ELR (cell line): ENCODE measurements at places on chromosomes 2 and 18.
A peak's percentile ranks its signal among the peaks of the same experiment; 100 is the strongest.

GRCh38 chr18:27110319-27110718, 74.8 kb downstream of the CHST9 start:
- no peak for DNase-seq

GRCh38 chr18:33159151-33159550, 281.4 kb downstream of the CCDC178 start:
- no peak for DNase-seq

GRCh38 chr18:6797171-6797570, 67.7 kb downstream of the ARHGAP28 start:
- no peak for DNase-seq

GRCh38 chr2:45851576-45852304, 200.3 kb downstream of the PRKCE start:
- peak; percentile 88 for DNase-seq

- no peak for DNase-seq
Measured at GRCh38 chr18:26286008-26286407, 59.8 kb downstream of the TAF4B start.

DNA sequence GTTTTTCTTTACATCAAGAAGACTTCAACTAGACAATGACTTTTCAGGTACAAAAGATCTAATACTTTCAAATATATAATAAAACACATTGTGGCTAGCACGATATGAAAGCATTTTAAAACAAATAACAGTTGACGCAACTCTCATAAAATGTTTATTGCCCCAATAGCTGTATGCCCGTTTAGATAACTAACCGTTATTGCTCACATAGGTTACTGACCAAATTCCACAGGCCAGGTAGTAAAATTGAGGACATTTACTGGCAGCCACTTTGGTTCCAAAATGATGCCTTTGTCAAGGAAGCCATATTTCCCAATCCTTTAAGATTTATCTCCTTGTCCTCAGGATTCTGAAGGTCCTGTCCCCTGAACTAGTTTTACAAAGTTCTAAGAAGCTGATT, 2.9 kb upstream of the REG1B start:
- no peak for DNase-seq

DNA sequence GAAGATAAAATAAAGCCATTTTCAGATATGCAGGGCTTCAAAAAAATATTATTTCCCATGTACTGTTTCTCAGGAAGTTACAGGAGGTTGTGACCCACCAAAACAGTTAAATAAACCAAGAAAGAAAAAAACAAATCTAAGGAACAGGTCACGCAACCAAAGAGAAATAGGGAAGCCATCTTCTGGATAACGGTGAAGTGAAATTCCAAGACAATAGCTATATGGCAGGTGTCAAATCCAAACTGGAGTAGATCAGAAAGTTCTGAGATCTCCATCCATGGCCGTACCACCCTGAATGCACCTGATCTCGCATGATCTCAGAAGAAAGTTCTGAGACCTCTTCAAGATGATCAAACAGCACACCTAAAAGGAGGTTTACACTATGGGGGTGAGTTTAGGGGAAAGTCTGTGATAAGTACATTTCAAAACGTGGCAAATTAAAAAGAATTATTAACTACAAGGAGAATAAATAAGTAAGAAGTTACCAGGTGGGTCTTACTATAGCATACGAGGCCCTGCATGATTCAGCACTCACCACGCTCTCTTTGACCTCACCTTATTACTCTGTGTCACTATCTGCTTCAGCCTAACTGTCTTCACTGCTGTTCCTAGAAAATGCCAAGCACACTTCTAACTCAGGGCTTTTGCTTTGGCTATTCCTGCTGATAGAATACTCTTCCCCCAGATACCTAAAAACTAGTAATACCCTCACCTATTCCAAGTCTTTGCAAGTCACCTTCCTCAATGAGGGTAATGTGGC, 29.9 kb downstream of the NBAS start:
- DNase-seq, result no peak

GRCh38 chr2:24568551-24568950, 77.5 kb downstream of the NCOA1 start:
- no peak for DNase-seq

GRCh38 chr2:216082117-216082711, 495 bp downstream of the TMEM169 start:
- DNase-seq, result peak; percentile 16

DNA sequence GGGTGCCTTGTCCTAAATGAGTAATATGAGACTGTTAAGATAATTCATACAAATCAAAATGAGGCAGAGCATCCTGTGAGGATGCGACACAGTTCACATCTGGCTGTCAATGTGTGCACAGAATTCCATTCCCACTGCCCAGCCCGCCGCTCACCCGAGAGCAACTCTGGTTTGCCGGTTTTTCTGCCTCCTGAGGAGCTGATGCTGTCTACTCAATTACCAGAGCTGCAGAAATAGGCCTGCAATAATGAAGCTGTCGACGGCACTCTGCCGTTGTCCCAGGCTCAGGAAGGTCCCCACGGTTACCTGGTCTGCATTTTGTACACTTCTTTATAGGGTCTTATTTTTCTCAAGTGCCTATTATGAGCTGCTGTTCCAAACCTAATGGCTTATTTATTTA, 55.7 kb upstream of the LYPD1 start:
- no peak for DNase-seq

GRCh38 chr2:41930807-41931566, 116.8 kb upstream of the PKDCC start:
- DNase-seq, result peak; percentile 51

DNA sequence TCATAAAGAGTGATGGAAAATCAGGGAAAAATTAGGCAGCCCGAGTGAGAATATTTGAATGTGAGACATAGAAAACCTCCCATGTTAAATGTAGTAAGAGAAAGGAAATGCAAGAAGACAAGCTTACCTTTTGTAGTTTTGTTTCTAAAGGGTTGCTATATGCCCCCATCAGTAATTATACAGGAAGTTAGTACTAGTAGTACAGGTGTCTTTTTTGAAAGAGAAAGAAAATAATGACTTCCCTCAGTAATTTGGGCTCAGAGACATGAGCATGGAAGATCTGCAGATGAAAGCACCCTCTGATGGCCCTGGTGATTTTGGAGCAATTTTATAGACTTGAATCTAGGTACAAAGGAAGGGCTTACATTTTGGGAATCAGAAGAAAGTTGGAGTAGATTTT, 80.8 kb downstream of the RHBDD1 start:
- DNase-seq, result no peak

DNA sequence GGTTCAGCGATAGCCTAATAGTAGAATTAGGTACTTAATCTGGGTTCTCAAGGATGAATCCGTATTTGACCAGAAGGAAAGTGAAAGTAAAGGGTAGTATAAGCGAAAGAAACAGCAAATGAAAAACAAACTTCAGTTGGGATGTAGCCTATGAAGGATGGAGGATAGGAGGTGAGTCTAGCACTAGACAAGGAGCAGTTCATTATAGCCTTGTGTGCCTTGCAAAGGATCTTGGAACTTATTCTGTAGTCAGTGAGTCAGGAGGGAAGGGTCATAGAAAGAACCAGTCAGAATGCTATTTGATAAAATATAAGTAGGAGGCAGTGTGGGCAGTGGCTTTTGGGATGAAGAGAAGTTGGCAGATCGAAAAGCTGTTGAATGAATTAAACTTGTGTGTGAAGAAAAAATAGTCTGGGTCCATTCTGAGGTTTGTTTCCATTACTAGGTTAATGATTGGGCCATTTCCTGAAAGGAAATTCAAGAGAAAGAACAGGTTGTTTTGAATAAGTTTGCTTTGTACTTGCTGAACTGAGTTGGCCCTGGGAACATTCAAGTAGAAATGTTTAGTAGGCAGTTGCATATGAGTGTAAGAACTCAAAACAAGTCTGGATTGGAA, 48.5 kb downstream of the ANKRD12 start:
- DNase-seq, result no peak
